ENCODE measurements at places on chromosomes 11 and 22. TPM values are rescaled to one million over a fixed set of nuclear protein-coding genes. Genes with fewer than 3 reads are reported as not detected.

Gene SLC15A3
- total RNA-seq, result 22.6 TPM

Gene MEI1
- 0.17 TPM for total RNA-seq

Gene UEVLD
- total RNA-seq, result 21.1 TPM

Gene PKP3
- 3.2 TPM for total RNA-seq

Gene TBX1
- total RNA-seq, result 0.32 TPM

Gene OR8G1
- not detected for total RNA-seq

Gene ENDOD1
- total RNA-seq, result 30.3 TPM

Gene ARSA
- 11.5 TPM for total RNA-seq

Gene LMNTD2
- not detected for total RNA-seq

Gene MRGPRF
- 28.7 TPM for total RNA-seq

Gene FAM168A
- 13.3 TPM for total RNA-seq

Gene C11orf97
- not detected for total RNA-seq

Gene C11orf42
- not detected for total RNA-seq

Gene TEAD1
- 48.9 TPM for total RNA-seq

Gene SERPINH1
- 484 TPM for total RNA-seq

Gene TRIOBP
- total RNA-seq, result 250 TPM

Gene HEPACAM
- total RNA-seq, result not detected

Gene APOBEC3C
- 7.6 TPM for total RNA-seq

Gene BIRC3
- 0.47 TPM for total RNA-seq

Gene MMP12
- 2.8 TPM for total RNA-seq

Gene CRACR2B
- total RNA-seq, result 2.4 TPM

Gene ART1
- total RNA-seq, result not detected

Gene OR5P2
- not detected for total RNA-seq

Gene OR2D2
- 0.09 TPM for total RNA-seq

Gene ART5
- 0.34 TPM for total RNA-seq

Gene ACAD8
- total RNA-seq, result 18.8 TPM

Gene SYT8
- total RNA-seq, result not detected

Gene APOBEC3G
- 21.6 TPM for total RNA-seq

Gene GGTLC2
- total RNA-seq, result not detected

Gene CECR2
- not detected for total RNA-seq

Gene FGF19
- not detected for total RNA-seq

Gene RAC2
- 0.34 TPM for total RNA-seq

Gene NPTXR
- 1.1 TPM for total RNA-seq

Gene TLCD5
- 6.8 TPM for total RNA-seq

Gene TH
- total RNA-seq, result not detected

Gene GAS2
- 0.63 TPM for total RNA-seq

Gene CDC45
- total RNA-seq, result 1.1 TPM

Gene KRTAP5-10
- not detected for total RNA-seq

Gene ISX
- total RNA-seq, result not detected

Gene NPAS4
- not detected for total RNA-seq

Gene VPREB1
- not detected for total RNA-seq
